ENCODE measurements at places on chromosomes 3 and 15.
A peak's percentile ranks its signal among the peaks of the same experiment; 100 is the strongest.

GRCh38 chr3:125121246-125122010, 65.6 kb upstream of the HEG1 start:
- DNase-seq, result peak; percentile 53

GRCh38 chr3:149501524-149501923, 27.0 kb downstream of the TM4SF4 start:
- no peak for DNase-seq

- DNase-seq, result no peak
Measured at GRCh38 chr3:8540456-8540855, 38.8 kb downstream of the LMCD1 start.

GRCh38 chr3:98759629-98760028, 3.5 kb upstream of the ST3GAL6 start:
- DNase-seq, result no peak

DNA sequence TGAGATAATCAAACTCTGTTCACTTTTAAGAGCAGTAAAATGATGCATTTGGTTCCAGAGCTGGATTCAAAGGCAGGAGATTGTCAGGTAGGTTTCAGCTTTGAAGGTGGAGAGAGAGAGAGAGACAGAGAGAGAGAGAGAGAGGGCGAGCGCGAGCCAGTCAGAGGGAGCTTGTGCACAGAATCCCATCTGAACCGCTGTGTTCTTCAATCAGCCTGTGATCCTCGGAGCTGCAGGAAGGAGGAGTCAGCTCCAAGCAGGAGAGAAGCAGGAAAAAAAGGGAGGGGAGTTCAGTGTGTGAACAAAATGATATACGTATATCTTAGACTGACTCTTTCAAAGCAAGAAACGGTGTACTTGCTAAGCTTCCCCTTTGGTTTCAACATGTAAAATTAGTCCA, at the start of gene GPR149:
TSS of gene GPR149 (minus strand) at position 177 of the 400 bp plus-strand sequence. CDS start 575 bp downstream, outside the sequence.
- DNase-seq, result no peak

DNA sequence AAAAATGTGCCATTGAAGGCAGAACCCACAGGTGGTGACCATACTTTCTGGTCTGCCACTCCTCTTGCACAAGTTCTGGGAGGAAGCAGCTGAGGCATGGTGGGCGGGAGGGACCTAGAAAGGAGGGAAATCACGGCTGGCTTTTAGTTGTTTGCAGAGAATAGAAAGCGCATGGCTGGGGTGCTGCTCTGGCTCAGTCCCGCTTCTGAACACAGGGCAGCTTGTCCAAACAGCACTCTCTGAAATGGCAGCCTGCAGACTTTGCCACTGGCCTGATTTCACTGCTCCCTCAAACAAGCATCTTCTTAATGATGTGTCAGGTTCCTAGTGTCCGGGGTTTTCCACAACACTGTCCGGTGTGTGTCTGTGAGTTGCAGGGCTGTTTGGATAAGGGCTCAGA, 76.7 kb downstream of the AAGAB start:
- DNase-seq, result no peak

GRCh38 chr15:42273900-42274701, 868 bp upstream of the TMEM87A start:
- DNase-seq, result peak; percentile 86

GRCh38 chr3:24365168-24365567, 129.5 kb downstream of the THRB start:
- DNase-seq, result no peak

DNA sequence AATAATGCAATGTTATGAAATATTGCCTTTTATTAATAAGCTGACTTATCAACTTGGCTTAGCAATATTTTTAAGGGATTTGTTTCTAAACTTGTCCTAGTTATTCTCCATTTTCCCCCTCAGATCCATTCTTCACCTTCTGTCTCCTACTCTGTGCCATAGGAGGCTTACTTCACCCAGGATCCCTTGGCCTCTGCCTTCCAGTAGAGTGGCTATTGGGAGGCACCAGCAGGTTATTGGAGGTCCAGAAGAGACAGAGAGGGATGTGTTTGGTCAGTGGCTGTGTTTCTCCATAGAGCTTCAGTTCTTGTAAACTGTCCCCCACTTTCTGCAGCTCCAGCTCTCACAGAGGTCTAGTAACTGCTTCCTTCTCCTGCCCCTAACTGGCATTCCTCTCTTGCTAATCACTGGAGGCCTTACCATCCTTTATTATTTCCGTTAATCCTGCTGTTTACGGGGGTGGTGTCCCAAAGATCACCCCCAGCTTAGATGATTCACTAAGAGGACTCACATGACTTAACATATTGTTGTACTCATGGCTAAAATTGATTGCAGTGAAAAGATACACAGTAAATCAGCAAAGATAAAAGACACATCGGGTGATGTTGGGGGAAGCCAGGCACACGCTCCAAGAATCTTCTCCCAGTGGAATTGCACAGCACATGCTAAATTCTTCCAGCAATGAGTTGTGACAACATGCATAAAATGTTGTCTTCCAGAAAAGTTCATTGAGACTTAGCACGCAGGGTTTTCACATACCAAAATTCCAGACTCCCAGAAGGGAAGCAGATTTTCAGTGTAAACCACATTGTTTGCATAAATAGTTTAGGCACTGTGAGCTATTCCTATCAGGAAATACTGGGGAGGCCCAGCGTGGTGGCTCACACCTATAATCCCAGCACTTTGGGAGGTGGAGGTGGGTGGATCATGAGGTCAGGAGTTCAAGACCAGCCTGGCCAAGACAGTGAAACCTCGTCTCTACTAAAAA, 67.5 kb downstream of the RPL22L1 start:
- no peak for DNase-seq

DNA sequence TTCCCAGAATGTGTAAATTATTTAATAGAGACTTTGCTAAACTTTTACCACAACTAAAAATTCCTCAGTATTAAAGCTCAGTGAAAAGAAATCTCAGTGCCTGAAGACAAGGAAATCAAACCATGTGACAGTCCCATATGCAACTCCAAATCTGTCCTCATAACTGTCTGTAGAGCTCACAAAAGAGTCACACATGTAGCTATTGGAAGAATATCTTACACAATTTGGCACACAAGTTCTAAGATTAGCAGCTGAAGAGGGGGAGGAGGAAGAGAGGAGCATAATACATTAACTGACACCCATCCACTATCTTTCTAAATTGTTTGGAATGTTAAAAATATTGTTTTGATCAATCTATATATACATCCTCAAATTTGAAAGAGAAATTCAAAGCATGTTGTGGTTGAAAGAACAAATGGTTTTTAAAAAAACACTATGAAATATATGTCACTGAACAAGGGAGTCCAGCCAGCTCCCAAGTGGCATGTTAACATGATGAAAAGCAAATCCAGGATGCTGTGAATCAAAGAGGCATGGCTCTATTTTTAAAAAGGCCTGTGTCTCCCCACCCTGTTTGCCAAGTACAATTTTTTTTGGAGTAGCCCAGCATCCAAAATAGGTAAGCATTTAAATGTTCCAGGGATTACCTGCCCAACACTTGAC, 126.3 kb upstream of the NANOGP8 start:
- no peak for DNase-seq

GRCh38 chr15:62758952-62759349, 283.6 kb upstream of the TPM1 start:
- DNase-seq, result no peak

DNA sequence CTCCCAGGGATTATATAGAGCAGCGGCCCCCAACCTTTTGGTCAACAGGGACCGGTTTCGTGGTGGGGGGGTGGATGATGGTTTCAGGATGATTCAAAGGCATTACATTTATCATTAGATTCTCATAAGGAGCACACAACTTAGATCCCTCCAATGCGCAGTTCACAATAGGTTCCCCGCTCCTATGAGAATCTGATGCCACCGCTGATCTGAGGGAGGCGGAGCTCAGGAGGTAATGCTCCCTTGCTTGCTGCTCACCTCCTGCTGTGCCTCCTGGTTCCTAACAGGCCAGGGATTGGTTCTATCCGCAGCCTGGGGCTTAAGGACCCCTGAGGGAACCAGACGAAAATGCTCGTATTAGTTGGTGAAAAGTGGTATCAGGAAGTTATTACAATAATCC, 1.3 kb upstream of the HACD2 start:
- peak; percentile 32 for DNase-seq

GRCh38 chr15:60672400-60672799, 193.5 kb upstream of the ICE2 start:
- no peak for DNase-seq

DNA sequence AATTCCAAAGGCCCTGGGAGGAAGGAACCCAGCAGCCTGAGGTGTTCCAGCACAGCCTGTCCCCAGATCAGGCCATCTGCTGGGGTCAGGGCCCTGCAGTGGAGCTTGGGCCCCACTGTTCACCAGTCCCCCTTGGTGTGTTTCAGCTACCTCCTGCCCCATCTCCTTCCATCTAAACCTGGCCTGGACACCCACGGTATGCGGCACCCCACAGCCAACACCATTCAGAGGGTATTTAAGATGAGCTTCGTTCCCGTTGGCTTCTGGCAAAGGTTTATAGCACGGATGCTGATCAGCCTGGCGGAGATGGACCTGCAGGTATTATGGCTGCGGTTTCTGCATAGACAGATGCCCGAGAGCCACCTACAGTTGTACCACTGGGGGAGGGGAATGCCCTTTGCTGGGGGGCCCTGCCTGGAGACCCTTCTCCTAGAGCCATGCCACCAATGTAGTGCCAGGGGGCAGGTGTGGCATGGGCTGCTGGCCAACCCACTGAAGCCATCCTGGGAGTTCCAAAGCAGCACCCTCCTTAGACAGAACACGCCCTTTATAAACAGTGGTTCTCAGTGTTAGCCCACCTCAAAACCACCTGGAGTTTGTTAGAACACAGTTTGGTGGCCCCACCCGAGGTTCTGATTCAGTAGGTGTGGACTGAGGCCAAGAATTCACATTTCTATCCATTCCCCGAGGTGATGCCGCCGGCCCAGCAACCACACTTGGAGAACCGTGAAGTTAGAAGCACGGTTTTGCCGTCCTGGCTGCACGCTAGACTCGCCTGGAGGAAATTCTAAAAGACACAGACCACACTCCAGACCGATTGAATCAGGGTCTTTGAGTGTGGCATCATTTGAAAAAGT, 126.9 kb downstream of the LRRK1 start:
- DNase-seq, result no peak

DNA sequence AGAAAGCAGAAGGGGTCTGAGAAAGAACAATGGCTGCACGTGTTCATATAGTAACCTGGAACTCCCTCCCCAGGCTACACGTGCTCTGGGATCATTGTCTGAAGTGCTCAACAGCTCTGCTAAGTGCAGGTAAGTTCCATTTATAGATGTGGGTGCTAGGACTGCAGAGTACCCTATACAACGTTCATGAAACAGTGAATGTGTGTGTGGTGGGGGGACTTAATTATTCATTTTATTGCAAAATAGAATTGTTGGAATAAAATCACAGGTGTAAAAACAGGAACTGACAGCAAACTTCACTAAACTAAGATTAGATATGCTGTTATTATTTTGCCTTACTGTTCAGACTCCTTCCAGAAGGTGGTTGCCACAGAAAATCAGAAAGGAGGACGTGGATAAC, 68.5 kb downstream of the CCR4 start:
- no peak for DNase-seq

DNA sequence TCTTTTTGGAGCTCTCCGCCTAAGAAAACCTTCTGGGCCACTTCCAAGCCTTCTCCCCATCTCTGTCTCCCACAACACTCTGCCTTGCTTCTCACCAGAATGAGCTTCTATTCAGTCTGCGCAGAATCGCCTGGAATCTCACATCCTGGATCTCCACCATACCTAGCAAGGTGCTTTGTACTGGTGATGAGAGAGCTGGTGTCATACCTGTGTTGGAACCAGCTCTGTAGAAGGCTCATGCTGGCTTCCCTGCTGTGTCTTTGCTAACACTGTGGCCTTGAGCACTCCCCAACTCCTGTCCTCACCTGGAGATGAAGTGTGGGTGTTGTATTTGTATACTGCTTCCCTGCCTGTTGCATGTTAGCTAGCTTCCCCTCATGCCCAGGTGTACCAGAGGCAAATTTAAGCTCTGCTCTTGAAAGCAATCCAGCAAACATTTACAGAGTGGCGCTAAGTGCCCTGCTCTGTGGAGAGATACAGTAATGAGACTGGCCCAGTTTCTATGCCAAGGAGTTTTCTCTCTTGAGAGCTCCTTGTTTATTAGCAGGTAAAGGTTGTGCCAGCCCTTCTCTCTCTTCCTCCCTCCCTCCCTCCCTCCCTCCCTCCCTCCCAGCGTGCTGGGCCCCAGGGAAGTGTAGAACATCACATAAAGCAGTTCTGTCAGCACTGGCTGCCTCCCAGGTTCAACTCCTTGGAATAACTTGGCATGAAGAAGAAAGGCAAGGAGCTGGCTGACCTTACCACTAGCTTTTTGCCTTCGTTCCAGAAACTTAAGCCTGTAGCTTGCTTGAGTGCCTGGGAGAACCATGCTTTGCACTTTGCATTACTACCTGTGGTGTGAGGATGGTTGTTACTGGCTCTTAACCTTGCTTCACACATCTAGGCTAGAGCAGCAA, 54.9 kb downstream of the TRIM71 start:
- DNase-seq, result no peak

GRCh38 chr3:197000211-197000610, 29.4 kb downstream of the MELTF start:
- no peak for DNase-seq

DNA sequence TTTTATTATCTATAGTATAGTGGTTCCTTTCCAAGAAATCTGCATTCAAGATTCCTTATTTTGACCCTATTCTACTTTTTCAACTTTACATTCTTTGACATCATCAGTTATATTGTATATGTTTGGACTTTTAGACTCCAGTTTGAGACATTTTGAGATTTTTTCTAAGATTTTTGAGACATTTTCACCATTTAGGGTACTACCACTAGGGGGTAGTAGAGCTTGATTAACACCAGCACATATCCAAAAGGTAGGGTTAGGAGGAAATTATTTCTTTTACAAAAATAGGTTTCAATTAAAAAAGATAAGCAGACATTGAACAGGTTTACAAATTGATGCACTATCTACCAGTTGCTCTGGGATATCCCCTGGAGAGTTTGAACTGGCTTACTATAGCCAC, 262.5 kb downstream of the SCAPER start:
- no peak for DNase-seq

- DNase-seq, result no peak
Measured at GRCh38 chr15:87623832-87624231, 632.7 kb downstream of the NTRK3 start.

DNA sequence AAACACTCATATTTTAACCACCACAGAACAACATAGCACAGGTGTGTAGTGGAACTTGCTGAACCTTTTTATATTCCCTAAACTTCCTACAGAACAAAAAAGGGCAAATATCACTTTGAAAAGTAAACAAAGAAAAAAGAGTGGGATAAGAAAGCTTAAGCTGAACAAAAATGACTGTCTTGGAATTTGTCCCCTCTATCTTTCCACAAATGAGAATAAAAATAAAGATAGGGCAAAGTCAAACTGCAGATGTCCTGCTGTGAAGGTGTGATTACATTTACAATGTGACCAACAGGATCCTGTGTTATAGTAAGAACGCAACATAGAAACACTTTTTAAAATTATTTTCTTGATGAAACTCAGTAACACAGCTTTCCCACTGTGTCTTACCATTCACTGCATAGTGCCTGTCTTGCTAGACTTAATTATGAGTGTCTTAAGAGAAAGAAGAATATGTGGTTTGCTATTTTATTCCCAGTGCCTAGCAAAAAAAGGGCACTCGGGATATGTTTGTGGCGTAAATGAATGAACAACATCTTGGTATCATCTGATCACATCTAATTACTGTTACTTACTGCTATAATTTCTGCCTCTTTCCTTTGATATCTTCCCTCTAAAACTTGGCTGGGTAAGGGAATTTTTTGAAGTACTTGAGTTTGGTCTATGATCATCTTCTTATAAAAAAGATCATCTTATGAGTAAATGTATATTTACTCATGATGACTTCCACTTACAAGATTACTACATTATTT, 67.5 kb downstream of the DENND4A start:
- no peak for DNase-seq
